ENCODE measurements at places on chromosomes 5 and 9. TPM values are rescaled to one million over a fixed set of nuclear protein-coding genes. Genes with fewer than 3 reads are reported as not detected.

GRCh38 chr5:82356808-82357671, 78.9 kb upstream of the RPS23 start:
- H3K36me3 ChIP-seq = no peaks in the 10 kb centered on the region
- no peaks in the 10 kb centered on the region for H3K27me3 ChIP-seq

DNA sequence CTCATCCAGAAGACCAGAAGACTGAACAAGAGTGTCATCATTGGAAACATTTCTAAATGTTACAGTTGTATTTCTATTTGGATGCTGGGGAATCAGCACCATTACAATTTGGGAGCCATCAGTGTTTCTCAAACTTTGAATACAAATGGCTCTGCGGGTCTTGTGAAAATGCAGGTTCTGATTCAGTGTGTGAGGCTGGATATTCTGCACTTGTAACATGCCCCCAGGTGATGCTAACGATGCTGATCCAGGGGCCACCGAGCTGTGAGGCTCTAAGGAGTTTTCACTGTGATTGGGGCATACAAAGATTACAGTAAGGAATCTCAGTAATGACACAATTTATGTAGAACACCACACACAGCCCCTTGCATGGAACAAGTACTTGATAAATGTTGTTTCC, 167.7 kb downstream of the ACTL7B start:
- H3K27ac ChIP-seq = no peak overlapping the region
- H3K27me3 ChIP-seq = no peaks in the 10 kb centered on the region
- DNase-seq = no peak
- no peak overlapping the region for H3K4me3 ChIP-seq
- no peaks in the 10 kb centered on the region for H3K36me3 ChIP-seq

The SOHLH1 gene
- total RNA-seq = not detected

DNA sequence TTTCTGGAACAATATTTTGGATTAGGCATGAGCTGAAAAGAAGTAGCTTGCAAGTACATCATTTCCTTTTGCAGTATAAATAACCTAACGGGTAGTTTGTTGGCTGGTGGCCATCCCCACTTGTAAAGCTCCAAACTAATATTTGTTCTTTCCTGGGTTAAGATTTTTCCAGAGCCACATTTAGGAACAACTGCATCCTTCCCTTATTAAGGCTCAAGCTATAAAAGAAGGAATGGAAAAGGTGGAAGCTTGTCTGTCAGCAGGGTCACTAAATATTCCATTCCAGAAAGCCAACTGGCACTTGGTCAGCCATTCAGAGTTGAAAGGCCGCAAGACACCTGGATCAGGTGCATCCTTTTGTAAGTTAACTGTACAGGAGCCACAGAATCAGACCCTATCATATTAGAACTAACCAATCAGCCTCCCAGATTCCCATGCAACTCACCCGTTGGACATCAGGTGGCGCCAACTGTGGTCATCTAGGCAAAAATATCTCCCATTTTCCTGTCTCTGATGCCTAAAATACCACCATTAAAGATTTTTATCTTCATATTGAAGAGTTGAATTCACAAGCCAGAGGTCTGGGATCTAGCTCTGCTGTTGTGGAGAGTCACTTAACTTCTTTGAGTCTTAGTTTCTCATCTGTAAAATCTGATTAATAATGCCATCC, 82.9 kb downstream of the PTCD2 start:
- peaks cover 4% of the 10 kb centered on the region for H3K27me3 ChIP-seq
- no peak for DNase-seq
- no peaks in the 10 kb centered on the region for H3K36me3 ChIP-seq
- H3K4me1 ChIP-seq = no peaks in the 10 kb centered on the region

DNA sequence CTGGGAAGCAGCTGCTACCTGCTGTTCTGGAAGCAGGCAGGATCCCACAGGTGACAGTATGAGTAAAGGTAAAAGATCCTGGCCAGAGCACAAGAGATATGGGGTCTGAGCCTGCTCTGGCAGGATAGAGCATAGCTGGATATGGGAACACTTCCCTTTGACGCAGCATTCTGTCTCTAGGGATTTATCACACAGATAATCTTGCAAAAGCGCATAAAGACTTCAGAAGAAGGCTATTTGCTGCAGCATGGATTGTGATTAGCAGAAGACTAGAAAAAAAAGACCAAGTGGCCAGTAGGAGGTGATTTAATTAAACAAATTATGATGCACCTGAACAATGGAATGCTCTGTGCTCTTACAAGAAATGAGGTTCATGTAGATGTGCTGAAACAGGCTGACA, 52.4 kb upstream of the PWWP2A start:
- H3K4me3 ChIP-seq = no peak overlapping the region
- no peaks in the 10 kb centered on the region for H3K4me1 ChIP-seq
- H3K27me3 ChIP-seq = no peaks in the 10 kb centered on the region
- no peak for DNase-seq

The PPP2R2B gene
- 4.2 TPM for total RNA-seq

The GRPEL2 gene
- total RNA-seq = 33.4 TPM

DNA sequence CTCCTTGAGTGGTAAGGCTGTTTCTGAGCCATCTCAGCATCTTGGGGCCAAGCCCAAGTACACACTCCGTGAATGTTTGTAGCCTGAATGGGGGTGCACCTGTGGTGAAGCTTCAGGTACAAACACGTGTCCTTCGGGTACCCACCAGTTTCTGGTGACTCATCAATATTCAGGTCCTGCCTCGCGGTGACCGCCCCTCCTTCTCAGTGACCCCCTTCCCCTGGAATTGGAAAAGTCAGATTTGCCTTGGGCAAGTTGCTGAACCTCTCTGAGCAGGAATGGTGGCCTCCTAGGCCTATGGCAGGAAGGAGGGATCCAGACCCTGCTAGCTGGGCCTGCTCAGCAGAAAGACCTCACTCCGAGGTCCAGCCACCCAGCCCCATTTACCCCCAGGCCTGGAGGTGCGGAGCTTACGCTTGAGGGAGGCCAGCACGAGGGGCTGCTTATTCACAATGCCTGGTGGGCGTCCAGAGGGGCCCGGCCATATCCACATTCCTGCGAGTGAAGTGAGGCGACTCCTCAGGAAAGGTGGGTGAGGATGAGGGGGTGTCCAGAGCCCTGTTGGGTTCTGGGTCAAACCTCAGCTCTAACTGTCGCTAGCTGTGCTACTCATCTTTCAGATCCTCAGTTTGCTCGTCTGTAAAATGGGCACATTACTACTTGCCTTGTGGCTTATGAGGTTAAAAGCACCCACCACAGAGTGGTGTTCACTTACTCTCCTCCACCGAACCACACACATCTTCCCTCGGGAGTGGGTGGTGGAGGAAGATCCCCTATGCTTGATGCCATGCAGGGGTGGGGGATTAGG, 7.0 kb downstream of the ADGRD2 start:
- peak; percentile 15 for DNase-seq
- no peaks in the 10 kb centered on the region for H3K36me3 ChIP-seq
- no peaks in the 10 kb centered on the region for H3K4me1 ChIP-seq
- H3K27me3 ChIP-seq = no peaks in the 10 kb centered on the region
- H3K27ac ChIP-seq = no peak overlapping the region
- H3K4me3 ChIP-seq = no peak overlapping the region

The PCDHAC2 gene
- not detected for total RNA-seq

DNA sequence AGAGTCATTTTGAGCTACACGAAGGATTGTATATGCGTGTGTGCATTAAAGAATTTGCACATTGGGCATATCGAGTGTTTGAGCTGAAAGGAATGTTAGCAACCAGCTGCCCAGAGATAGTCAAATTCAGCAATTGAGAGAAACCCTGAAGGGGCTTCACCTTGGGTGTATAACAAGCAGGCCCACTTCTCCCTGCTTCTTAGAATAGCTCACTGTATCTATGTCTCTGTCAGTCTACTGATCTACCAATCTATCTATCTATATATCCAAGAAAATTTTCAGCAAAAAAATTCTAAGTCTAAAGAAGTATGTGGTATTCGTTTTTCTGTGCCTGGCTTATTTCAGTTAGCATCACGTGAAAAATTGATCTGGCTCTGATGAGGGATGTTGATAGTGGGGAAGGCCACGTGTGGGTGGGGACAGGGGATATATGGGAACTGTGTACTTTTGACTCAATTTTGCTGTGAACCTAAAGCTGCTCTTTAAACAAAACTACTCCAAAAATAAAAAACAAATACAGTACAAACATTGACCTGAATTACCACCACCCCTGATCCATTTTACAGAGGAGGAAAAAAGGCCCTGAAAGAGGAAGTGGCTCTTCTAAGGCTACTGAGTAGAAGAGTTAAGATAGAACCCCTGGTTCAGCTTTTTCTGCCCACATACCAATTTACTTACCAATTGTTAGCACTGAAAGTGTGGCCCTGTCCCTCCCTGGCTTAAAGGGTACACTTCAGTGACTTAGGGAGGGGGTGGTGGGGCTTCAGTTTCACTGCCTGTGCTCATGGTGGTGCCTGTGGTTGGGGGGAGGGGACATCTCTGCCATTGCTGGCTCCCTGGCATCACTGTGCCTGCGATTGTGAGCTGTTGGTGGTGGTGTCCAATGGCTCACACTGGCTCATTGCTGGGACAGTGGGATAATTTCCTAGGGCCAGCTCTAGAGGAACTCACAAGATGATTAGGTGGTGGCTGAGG, 141.8 kb downstream of the DOCK2 start:
- H3K4me1 ChIP-seq = no peaks in the 10 kb centered on the region
- no peak overlapping the region for H3K27ac ChIP-seq
- DNase-seq = no peak
- no peak overlapping the region for H3K4me3 ChIP-seq

The STARD4 gene
- 32.5 TPM for total RNA-seq

DNA sequence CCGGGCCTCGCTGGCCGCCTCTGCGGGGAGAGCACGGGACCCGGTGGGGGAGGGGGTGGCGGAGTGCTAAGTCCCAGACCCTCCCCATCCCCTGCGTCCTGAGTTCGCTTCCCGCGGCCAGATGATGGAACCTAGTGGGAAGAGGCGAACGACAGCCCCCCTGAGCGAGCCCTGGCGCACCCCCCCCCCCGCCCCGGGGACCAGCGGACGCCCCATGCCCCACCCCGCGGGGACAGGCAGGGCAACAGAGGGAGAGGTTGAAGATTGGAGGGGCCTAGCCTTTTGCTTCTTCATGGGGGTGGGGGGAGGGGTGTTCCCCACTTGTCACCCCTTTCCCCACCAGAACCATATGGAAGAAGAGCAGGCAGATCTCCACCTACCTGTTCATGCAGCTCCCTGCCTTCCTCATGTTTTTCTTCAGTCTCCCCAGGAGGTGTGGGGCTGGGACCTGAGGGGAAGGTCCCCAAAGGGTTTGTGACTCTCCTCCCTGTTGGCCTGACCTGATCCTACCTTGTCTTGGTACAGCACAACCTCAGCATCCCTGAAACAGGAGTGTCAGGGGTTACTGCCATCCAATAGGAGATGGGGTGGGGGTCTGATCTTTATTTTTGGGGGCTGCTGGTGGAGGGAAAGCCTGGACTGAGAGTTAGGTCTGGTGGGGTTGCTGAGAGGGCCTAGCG, 485 bp downstream of the FAM53C start:
- H3K36me3 ChIP-seq = peaks cover 8% of the 10 kb centered on the region
- H3K4me1 ChIP-seq = peaks cover 31% of the 10 kb centered on the region
- peak overlapping the region; percentile 70 for H3K4me3 ChIP-seq
- H3K27ac ChIP-seq = peak overlapping the region; percentile 85
- no peak for DNase-seq

DNA sequence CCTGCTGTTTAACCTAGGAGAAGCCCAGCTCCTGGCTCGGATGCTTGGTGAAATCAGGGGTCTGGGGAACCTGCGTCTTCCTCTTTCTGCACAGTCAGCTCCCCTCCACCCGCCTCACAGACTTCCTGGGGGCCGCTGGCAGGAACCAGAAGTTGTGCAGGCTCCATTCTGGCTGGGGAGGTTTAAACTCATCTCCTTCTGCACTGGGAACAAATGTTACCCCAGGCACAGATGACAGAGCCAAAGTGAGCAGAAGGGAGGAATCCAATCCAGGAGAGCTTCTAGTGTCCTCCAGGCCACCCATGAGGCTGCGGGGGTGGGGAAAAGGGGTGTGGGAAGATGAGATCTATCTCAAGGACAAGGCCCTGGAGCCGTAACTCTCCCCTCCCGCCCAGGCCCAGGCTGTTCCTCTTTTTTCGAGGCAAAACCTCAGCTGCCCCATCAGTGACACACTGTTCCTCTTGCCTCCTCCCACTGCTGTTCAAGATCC, 31.2 kb downstream of the KCNMB1 start:
- H3K36me3 ChIP-seq = no peaks in the 10 kb centered on the region
- no peak overlapping the region for H3K27ac ChIP-seq
- peaks cover 6% of the 10 kb centered on the region for H3K27me3 ChIP-seq
- H3K4me1 ChIP-seq = no peaks in the 10 kb centered on the region
- no peak for DNase-seq
- H3K4me3 ChIP-seq = no peak overlapping the region
